ENCODE measurements at places on chromosomes 2 and 18.

DNA sequence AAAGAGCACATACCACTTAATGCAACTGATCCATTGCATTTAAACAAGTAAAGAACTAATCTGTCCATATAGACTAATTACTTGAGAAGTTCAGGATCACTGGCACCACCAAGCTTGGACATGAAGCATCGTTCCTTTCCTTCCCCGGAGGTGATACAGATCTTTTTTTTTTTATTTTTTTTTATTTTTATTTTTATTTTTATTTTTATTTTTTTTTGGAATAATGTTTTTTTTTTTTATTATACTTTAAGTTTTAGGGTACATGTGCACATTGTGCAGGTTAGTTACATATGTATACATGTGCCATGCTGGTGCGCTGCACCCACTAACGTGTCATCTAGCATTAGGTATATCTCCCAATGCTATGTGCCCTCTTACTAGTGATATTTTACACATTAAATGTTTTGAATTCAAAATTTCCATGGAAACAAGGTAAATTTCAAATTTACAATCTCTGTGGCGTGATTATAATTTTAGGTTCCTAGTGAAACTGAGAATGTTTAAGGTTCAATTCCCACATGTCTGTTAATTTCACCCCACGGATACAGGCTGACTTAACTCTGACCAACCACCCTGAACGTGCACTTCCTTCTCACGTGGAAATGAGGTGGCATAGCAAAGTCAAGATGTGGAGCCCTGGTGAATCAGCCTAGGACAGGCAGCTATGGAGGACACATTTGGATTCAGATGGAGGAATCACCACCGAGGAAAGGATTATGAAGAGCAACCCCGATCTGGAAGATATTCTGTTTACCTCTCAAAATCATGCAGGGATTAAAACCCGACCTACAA lies 101.6 kb upstream of the THOC1 start:
- DNase-seq: no peak

DNA sequence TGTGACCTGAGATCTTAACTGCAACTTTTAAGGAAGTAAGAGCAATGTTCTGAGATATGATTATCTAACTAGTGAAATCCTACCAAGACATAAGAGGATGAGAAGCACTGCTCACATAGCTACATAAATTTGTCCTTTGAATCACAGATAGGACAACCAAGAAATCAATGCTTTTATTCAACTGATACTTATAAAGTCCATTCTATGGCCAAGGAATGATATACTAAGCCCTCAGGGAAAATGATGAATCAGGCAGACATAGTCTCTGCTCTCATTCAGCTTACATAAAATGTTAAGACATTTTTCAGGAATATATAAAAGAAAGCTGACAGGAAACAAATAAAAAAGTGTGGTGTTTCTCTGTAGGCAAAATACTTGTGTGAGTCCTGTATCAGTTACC lies 39.1 kb downstream of the PGAP1 start:
- DNase-seq: no peak

DNA sequence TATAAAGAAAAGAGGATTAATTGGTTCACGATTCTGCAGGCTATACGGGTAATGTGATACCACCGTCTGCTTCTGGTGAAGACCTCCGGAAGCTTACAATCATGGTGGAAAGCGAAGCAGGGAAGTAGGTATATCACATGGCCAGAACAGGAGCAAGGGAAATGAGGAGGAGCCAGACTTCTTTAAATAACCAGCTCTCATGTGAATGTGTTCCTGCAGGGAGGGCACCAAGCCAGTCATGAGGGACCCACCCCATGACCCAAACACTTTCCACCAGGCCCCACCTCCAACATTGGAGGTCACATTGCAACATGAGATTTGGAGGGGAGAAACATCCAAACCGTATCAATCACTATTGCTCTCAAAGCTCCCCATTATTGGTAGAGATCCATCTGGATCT lies 61.8 kb downstream of the EFEMP1 start:
- DNase-seq: no peak

DNA sequence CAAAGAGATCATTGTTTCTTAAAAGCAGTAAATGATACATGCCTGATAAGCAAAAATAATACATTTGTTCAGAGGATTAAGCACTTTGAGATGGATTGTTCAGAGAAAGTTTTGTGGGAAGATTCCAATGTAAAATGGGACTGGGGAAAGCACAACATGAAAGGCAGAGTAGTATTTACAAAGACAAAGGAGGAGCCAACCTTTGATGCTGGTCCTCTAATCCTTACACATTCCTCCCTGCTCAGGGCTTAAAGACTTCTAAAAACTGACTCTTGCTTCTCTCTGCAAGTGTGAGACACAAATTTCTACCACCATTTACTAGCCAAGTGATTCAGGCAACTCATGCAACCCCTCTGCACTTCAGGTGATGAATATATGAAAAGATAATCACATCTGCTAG lies 47.2 kb upstream of the REG3G start:
- DNase-seq: no peak

GRCh38 chr2:166419616-166419934 lies 43.8 kb upstream of the SCN9A start:
- DNase-seq: no peak

- DNase-seq: no peak
Observed at GRCh38 chr2:68722712-68723111, 11.9 kb upstream of the ARHGAP25 start.

- no peak for DNase-seq
Observed at GRCh38 chr2:230932556-230933511, 7.8 kb upstream of the GPR55 start.

DNA sequence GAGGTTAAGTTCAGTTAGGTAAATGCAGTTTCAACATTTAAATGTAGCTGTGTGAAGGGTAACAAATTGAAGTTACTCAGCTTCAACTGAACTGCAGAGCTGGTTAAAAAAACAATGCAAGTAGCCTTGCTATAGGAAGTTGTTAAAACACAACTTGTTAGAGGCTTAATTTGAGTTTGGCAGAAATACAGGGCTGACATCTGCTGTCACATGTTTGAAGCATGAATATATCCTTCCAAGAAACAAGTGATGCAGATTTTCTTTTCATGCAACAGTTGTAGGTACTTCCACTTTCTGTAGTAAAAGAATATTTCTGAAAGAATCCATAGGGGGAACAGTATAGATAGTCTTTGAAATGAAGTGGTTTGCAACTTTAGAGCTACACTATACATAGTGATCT lies 208.7 kb upstream of the RASGRP3 start:
- DNase-seq: no peak

GRCh38 chr2:119218478-119219064 lies 5.1 kb upstream of the STEAP3 start:
- no peak for DNase-seq

DNA sequence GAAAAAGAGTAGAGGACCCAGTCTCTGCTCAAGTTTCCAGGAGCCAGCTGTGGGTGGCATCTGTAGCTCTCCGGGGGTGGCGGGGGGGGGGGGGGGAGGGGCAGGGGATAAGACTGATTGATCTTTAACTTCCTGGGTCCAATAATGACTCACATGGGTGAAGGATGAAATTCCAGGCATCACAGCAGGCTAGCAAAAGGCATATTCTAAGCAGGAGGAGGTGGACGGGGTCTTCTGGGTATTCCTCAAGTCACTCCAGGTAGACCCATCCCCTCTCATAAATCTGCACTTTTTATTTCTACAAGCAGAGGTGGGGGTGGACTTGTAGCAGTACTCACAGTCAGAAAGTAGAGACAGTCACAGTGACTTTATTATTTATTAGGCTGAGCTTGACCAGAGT lies 85.5 kb upstream of the TMEM247 start:
- no peak for DNase-seq

- no peak for DNase-seq
Observed at GRCh38 chr2:207337234-207338219, 171.8 kb upstream of the KLF7 start.

DNA sequence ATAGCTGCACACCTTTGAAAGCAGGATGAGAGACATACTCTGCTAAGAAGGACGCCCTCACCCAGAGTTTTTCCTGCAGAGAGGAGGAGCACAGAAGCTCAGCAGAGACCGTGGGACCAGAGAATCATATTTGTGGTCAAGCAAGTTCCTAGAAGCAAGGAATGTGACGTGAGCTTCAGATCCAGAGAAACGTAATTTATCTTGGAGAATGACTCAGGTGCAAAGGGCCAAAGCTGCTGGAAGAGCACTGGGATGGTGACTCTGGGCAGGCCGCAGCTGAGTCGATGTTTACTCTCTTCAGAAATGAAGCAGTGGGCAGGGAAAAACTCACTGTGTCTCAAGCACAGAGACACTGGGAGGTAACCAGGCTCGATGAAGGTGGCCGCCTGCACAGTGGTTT lies 50.1 kb upstream of the IGFBP2 start:
- no peak for DNase-seq

Measured in iPS DF 6.9 (cell line).